Natural killer cell (primary cell): ENCODE measurements at places on chromosomes 16 and 17.

DNA sequence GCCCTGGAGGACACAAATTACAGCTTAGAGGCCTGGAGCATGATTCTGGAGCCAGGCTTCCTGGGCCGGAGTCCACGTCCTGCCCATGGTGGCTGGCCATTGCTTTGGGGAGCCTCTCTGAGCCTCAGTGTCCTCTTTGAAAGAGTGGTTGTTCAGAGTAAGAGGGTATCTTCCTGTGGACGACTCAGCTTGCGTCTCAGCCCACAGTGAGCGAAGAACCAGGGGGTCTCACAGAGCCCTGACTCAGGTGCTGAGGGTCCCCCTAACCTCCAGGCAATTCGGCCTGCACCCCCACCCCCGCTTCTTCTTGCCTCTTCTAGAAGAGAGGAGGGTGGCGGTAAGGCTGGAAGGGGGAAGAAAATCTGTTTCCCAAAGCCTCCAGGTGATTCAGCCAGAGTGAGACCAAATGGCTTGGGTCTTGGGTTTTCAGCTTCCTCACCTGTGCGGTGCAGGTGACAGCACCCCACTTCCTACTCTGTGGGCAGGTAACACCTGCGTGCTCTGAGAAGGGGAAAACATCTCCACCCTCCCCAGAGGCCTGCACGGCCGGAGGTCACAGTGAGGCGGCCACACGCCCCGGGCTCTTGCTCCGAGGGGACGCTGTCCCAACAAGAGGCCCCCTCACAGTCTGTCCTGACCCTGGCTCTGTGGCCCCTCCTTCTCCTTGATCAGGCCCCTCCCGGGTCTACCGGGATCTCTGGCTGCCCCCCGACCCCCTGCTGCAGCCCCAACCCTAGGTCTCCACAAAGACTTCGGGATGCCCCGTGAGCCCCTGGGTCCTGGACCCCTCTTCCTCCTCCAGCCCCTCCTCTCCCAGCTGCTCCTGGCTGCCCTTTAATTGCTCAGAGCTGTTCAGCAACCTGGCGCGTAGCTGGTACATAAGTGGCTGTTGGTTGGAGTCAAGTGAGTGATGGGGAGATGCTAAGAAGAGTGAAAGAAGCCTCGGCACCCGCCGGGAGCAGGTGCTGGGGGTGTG lies 119.2 kb downstream of the METRNL start:
- DNase-seq: peak; percentile 41

- DNase-seq: no peak
Measured at GRCh38 chr16:68283346-68283745, 19.0 kb downstream of the SLC7A6 start.

- no peak for DNase-seq
Measured at GRCh38 chr17:48819466-48819865, 2.4 kb upstream of the TTLL6 start.

GRCh38 chr16:51163894-51164566 lies 13.0 kb upstream of the SALL1 start:
- no peak for DNase-seq

GRCh38 chr16:29694384-29695195 lies 15.6 kb downstream of the QPRT start:
- no peak for DNase-seq

GRCh38 chr17:8718001-8718563 lies 26.6 kb downstream of the CCDC42 start:
- no peak for DNase-seq

DNA sequence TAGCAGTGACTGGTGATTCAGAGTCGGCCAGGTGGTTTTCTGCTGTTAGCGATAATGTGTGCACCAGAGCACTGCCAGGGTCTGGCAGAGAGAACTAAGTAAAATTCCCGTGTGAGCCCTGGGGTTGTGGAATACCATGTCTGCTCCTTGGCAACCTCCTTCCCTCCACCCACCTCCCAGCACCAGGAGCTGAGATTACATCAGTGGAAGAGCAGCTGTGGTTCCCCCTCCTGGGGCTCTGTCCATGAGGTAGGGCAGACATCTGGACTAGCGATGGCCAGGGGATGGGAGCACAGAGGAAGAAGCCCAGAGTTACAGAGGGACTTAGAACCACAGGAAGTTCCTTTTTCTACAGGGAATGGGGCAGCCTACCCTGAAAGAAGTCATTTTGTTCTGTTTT lies 15.8 kb downstream of the CLEC10A start:
- no peak for DNase-seq

GRCh38 chr16:23754594-23755483 lies at the start of gene CHP2:
CHP2 (plus strand) TSS chr16:23755026; CDS start chr16:23755050, 24 bp downstream.
- no peak for DNase-seq

DNA sequence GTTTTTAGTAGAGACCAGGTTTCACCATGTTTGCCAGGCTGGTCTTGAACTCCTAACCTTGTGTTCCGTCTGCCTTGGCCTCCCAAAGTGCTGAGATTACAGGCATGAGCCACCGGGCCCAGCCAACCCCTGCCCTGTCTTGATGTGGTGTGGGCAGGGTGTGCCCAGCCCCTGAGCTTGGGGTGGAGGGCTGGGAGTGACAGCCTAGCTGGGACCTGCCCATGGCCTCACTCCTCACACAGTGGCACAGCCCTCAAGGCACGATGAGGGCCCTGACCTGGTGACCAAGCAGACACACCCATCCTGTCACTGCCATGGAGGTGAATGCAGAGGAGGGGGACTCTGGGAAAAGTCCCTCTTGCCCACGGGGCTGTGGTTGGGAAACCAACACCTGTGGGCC lies 3.0 kb downstream of the IL32 start:
- DNase-seq: peak; percentile 37

GRCh38 chr17:82889496-82890338 lies 49.9 kb upstream of the ZNF750 start:
- DNase-seq: no peak

DNA sequence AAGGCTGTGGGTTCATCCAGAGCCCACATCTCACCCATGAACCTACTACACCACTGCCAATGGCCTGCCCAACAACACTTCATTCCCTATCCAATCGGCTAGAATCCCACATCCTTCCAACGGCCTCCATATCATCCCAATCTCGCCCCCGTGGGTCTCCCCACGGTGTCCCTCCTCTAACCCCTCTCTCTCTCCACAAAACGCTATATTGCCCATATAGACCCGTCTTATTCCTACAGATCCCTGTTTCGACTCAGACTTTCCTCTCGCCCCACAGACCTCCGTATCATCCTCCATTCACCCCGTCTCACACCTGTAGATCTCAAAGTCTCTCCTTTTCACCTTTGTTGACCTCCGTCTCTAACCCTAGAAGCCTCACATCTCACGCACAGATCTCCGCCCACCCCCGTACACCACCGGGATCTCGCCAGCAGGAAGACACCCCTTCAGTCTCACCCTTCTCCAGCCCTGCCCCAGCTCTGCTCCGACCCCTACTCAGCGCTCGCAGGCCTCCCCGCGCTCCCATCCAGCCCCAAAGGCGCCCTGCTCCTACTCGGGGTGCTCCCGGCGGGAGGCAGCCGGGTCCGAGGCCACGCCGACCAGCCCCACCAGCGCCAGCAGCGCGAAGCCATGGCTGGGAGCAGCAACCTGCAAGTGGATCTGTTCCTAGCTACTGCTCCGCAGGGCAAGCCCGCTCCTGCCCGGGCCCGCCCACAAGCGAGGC lies at the start of gene FDXR:
FDXR (minus strand) TSS at position 682 of the 724 bp plus-strand sequence; CDS start at position 632, 50 bp downstream.
- DNase-seq: no peak

- DNase-seq: no peak
Measured at GRCh38 chr17:67578142-67578457, 139.6 kb upstream of the NOL11 start.

DNA sequence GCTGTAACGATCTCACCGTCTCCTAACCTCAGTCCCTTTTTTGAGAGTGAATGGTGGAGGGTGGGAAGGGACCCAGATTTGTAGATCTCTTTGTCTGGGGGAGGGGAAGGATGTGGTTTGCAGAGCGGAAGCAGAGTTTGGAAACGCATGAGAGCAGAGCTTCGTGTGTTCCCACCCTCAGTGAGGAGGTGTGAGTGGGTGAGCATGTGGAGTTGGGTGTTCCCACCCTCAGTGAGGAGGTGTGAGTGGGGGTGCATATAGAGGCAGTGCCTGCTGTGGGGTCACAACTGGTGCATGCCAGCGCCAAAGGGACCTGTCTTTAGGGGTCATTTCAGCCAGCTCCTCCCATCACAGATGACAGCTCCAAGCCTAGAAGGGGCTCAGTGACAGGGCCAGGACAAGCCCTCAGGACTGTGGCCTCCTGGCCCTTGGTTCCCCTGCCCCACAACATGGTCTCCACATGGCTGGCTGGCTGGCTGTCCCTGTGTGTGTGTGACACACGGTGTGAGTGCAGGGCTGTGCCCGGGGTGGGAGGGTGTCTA lies 1.8 kb upstream of the CISD3 start:
- DNase-seq: peak; percentile 91

DNA sequence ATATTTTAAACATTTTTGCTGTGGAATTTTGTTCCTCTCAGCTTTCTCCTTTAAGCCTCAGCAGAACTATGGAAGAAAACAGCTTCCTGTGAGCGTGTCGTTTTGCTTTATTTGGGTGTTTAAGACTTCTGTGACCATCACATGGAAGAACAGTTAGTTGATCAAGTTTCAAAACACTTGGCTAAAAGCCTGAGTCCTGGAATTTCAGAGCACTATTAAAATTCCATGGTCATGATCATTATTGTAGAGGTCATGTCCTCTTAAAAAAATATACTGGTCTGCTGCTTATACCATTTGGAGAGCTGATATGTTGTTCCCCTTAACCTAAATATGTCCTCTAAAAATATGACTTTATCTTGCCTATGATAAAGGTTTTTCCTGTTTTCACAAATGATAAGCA lies 12.6 kb upstream of the CDR2 start:
- DNase-seq: no peak

DNA sequence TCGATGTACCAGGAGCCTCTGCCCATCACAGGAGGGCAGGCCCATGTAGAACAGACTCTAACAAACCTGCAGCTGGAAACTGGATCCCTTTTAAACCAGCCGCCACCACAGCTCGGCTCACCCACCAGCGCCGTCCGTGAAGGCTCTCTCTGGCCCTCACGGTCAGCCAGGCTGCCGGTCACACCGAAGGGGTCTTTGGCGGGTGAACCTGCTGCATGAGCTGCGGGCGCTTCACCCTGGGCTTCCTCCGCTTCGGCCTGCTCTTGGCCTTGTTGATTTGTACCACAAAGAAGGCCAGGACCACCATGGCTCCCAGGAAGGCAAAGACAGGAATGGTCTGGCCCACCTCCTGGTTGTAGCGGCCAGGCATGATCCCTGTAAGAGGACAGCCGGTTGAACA lies 11.7 kb upstream of the SLC38A8 start:
- DNase-seq: no peak

- DNase-seq: peak; percentile 22
Measured at GRCh38 chr17:68347380-68347779, 56.1 kb downstream of the ARSG start.

DNA sequence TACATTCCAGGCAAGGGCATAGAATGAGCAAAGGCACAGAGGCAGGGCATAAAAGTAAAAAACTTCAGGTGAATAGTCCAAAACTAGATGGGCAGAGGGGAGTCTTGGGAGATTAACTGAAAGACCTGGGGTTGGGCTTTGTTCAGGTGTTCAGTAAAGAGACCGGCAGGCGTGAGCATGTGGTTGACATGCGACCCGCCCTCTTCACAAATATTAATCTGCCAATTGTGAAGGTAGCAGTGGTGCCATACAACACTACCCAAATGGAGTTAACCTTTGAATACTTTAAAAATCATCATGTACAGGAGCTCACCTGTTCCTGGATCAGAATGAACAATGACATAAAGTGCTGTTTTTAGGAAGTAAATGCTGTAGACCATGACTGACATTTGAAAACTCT lies 225.5 kb downstream of the LGALS9B start:
- no peak for DNase-seq

DNA sequence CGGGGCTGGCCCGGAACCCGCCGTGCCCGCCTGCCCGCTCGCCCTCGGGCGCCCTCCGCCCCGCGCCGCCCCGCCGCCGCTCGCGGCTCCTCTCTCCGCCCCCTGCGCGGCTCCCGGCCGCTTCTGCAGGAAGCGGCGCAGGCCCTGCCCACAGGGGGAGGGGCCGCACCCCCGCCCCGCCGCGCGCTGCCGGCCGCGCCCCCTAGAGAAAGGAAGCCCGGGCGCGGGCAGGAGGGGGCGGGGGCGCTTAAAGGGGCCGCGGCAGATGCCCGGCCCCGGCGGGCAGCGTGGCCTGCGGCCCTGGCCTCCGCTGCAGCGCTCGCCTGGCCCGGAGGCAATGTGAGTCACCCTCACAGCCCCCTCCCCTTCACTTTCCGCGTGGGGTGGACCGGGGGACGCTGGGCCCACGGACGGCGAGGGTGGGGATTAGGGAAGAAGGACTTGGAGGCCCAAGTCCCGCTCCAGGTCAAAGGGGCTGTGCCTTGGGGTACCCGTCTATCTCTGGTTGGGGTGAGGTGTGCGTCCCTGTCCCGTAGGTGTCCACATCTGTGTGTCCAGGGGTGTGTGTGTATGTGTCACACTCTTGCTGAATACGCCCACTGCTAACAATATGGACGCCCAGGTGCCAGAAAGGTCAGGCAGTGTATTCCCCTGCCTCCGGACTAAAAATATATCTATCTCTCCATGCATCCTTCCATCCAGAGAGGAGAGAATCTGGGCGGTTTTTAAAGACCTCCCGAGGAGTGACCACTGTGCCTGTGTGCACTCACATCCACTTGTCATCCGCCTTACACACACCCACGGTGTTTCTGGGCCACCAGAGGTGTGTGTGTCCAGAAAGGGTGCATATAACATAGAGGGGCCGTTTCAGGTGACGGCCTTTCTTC lies at the start of gene GIT1:
GIT1 (minus strand) TSS at position 125 of the 887 bp plus-strand sequence. CDS start 270 bp downstream, outside the sequence.
- peak; percentile 93 for DNase-seq

DNA sequence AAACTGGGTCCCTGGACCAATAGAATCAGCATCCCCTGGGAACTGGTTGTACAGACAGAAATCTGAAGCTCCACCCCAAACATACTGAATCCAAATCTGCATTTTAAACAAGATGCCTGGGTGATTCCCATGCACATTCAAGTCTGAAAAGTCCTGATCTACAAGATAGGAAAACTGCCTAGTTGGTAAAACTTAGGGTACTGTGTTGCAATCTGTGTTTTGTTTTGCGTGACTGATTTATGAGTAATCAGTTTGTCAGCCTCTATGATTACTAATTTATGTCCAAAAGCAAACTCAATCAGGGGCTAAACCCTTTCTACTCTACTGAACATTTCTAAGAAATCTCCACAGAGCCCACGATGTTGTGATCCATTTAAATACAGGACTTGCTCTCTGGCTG lies 103.8 kb downstream of the YPEL2 start:
- DNase-seq: no peak

GRCh38 chr17:61404913-61405685 lies 5.5 kb downstream of the TBX2 start:
- DNase-seq: no peak

- DNase-seq: no peak
Measured at GRCh38 chr17:28482551-28483199, 9.2 kb downstream of the SLC13A2 start.

- peak; percentile 86 for DNase-seq
Measured at GRCh38 chr17:35849469-35850348, 19.0 kb downstream of the HEATR9 start.

GRCh38 chr17:48483471-48484131 lies 47.2 kb downstream of the HOXB1 start:
- DNase-seq: no peak

- DNase-seq: no peak
Measured at GRCh38 chr16:4936181-4936990, 562 bp downstream of the PPL start.
